Neural crest cell (in vitro differentiated cells): ENCODE measurements at places on chromosomes 2 and 18. TPM values are rescaled to one million over a fixed set of nuclear protein-coding genes. Genes with fewer than 3 reads are reported as not detected.

DNA sequence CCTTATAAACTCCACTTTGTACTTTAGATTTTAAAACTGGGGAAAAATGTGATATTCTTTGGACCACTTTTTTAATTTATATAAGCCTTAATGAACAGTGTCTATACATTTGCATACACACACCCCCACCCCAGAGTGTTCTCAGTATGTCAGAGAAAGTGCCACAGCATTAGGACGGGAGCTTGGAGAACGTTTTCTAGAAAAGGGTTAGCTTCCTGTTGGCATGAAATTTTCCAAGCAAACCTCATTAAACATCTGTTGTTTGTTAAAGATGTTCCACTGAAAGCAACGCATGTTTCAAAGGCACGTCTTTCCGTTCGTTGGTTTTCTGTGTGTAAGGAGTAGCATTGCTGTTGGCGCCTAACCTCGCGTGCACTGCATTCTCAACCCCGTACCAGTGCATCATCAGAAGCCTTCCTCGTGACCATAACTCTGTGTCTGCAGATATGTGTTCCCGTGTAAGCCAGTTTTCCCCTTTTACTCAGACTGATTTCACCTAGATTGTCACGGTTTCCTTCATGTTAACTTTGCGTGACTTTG, 228.5 kb downstream of the ALPK2 start:
- no peak for DNase-seq

MAB21L4 gene
- total RNA-seq = not detected in 2 replicates

DNA sequence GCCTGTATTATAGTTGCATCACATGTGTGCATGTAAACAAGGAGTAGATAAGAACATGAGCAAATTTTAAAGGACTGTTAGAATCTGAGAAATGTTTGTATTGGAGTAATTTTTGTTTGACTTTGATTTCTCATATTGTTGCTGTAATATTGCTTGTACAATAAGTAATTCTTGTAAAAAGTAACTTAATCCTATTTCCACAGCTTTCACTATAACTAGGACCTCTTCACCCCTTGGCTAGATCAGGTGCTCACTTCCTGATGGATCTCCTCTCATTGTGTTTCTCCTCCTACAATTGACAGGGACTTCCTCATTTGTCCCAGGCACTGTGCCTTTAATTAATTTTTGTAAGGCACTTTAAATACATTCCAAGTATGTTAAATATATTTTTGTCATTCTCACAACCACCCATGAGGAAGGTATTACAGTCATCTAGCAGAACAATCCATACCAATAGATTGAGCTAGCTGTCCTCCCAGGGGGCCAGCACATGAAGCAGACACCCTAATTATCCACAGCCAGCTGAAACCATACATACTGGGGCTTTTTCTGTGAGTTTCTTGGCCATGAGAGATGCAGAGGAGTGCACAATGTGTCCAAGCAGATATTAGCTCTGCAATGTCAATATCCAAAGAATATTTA, 359.5 kb upstream of the ACVR2A start:
- DNase-seq = no peak

GRCh38 chr2:43459446-43460173, 136.2 kb downstream of the THADA start:
- DNase-seq = no peak

DNA sequence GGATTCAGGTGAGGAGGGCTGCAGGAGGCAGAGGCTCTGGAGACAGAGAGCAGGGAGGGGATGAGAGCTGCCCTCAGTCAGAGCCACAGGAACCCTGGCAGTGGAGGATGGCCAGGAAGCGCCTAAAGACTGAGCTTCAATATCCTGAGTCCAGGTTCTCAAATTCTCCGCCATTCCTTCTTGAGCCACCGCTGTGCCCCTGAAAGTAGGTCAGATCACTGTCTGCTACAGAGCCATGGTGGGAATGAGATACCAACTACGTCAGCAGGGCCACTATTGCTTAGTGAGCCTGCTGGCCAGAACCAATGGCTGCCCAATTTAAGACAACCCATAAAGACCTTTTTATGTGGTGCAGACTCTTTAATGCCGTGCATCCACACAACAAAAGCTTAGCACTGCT, 155.5 kb downstream of the CTIF start:
- DNase-seq = no peak

DNA sequence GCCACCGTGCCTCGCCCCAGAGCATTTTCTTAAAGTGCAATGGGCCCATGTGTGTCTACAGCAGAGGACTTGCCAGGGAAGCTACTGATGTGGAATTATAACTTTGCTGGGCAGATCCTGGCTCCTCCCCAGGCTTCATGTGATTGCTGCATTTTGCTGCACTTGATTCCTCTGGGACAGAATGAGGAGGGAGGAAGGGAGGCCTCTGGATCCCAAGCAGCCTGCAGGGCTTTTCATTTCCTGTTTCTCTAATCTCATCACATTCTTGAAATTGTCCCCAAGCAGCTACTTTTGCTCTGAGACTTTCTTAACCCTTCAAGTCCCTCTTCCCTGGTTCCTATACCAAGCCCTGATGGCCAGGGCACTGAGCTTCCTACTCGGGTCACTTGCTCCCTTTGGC, 134.4 kb upstream of the SEC11C start:
- no peak for DNase-seq

- DNase-seq = no peak
Observed at GRCh38 chr2:70959851-70960832, 18.3 kb upstream of the ANKRD53 start.

PCARE gene
- not detected in 2 replicates for total RNA-seq

DNA sequence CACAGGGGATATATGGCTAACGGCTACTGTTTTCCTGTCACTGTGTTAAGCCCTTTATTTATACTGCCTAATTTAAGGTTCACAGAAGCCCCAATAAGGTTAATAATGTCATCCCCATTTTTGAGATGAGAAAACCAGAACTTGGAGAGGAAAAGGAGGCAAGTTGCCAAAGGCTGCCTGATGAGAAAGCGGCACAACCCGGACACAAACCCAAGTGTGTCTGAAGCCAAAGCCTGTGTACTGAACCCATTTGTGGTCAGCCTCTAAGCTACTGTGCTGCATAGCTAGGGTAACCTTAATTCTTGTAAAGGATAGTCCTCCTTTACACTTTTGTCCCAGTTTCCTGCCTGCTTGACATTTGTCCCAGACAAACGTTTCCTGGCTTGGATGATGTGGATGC, 954.7 kb upstream of the FANCL start:
- DNase-seq = no peak
